Activated T-cell treated with anti-CD3 and anti-CD28 coated beads, Interleukin-2, amount 50 U/mL, for 72 hours (primary cell): ENCODE measurements at places on chromosomes 4 and X. TPM values are rescaled to one million over a fixed set of nuclear protein-coding genes. Genes with fewer than 3 reads are reported as not detected.

GRCh38 chr4:76781698-76782595, 116.0 kb downstream of the SOWAHB start:
- DNase-seq: no peak

DNA sequence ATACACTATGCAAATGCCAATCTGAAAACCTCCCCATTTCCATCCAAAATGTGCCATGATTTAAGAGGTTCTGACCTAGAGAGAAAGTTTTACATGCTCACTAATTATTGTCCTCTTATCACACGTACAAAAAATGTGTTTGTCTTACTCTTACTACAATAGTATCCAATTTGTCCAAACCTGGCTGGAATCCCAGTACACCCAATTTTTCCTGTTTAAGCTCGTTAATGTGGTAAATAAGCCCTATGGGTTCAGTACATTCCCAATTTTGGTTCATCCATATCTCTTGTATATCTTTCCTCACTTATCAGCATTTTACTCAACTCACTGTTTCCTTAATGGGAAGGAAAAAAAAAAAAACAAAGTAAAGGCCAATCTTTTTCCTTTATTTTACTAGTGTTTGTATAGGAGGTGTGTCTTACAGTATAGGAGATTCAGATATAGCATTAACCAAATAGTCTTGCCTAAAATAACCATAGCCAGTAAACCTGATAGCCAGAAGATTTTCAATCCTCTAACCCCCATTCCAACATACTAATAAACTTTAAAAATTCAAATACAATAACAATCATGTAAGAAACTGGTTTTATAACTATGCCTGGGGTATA, 109.8 kb downstream of the PARM1 start:
- no peak for DNase-seq

- no peak for DNase-seq
These were observed 131.7 kb upstream of the FAM47B start for GRCh38 chrX:34810916-34811315.

DNA sequence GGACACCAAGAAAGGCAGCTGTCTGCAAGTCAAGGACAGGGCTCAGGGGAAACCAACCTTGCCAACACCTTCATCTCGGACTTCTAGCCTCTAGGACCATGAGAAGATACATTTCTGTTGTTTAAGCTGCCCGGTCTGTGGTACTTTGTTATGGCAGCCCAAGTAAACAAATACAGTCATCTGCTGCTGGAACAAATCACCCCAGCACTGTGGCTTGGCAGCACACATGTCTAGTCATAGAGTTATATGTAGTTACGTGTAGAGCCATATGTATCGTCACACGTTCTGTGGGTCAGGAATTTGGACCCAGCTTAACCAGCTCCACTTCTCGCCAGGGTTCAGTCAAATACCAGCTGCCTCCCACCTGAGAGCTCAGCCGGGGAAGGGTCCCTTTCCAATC, 2.5 kb downstream of the HTT-AS start:
- no peak for DNase-seq

DNA sequence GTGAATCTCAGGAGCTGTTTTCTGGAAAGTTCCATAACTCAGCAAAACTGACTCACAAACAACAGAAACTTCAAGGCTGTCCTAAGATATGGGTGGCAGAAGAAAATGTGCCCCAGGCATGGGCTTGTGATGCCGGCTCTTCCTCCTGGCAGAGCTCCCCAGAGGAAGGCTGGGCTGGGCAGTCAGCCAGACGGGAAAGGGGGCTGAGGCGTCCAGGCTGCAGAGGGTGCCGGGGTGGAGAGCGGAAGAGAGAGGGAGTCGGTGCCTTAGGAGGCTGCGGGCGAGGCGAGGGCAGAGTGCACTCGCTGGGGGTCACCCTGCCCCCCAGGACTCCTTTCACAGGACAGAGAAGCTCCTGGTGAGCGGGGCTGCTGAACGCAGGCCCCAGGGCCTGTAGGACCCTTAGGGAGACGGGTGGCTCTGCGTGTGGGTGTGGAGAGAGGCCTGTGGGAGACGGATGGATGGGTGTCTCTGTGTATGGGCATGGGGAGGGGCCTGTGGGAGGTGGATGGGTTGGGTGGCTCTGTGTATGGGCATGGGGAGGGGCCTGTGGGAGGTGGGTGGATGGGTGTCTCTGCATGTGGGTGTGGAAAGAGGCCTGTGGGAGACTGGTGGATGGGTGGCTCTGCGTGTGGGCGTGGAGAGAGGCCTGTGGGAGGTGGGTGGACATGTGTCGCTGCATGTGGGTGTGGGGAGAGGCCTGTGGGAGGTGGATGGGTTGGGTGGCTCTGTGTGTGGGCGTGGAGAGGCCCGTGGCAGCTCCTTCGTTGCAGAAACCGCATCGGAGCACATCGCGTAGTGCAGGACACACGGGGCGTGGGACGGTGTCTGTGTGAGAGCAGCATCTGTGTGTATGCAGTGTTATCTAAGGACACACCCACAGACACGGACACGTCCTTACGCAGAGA, 15.9 kb downstream of the PCGF3 start:
- no peak for DNase-seq

DNA sequence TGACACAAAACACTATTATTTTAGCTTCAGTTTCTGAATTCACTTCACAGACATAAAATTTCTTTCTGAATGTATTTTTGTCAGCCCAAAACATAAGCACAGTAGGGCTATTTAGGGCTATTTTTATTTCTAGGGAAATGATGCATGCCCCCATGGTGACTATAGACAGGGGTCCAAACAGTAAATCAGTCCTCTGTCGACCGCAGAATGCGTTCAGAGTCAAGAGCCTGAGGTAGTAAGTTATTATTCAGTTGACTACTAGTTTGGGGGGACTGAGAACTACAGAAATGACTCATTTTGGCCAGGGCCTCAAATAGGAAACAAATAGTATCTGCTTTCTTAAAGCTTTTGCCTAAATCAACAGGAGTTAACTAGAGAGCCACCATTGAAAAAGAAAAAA, 414.4 kb downstream of the AFF2 start:
- DNase-seq: no peak

DNA sequence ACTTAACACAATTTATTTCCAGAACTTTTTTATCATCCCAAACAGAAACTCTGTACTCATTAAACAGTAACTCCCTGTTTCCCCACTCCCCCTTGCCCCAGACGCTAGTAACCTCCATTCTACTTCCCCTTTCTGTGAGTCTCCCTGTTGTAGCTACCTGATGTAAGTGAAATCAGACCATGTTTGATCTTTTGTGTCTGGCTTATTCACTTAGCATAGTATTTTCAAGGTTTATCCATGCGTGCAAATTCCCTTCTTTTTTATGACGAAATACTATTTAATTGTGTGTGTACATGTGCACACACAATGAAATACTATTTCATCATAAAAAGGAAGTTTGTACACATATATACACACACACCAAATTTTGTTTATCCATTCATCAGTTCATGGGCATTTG, 5.2 kb downstream of the PKD2 start:
- DNase-seq: no peak

DNA sequence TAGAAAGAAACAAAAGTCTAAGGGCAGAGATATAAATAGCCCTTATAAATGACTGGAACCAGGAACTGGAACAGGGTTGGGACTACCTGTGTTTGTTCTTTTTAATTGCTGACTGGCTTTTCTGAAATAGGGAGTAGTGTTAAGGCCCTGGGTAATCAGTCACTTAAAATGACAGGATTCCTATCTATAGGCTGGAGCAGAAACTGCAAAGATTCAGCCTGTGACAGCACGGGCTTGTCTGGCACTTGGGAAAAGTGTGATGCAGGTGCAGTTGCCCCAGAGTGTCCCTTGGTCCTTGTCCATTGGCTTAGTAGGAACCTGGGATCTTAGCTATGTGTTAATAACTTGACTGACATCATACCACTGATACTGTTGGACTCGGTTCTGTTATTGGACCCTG, 14.7 kb upstream of the PLAC8 start:
- no peak for DNase-seq

The ADH1A gene
- not detected for total RNA-seq

The CLDN34 gene
- not detected for total RNA-seq

GRCh38 chrX:20980426-20980825, 393.8 kb upstream of the CNKSR2 start:
- DNase-seq: no peak

The NR3C2 gene
- 6.2 TPM for total RNA-seq

The MID1 gene
- total RNA-seq: 1.1 TPM

The NSUN7 gene
- 6.7 TPM for total RNA-seq

DNA sequence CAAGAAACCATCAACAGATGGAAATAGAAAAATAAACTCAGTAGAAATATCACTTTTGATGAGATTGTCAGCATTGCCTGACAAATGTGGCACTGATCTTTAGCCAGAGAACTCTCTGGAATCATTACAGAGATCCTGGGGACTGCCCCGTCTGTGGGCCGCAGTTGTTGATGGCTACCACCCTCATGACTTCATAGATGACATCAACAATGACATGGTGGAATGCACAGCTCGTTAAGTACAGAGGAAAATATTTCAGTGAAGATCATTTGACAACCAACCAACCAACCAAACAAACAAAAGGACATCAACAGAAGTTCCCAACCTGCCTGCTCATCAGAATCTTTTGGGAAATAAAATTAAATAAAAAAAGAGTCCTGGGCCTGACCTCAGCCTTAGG, 132.6 kb downstream of the UCHL1 start:
- no peak for DNase-seq

The TKTL1 gene
- total RNA-seq: 0.74 TPM

- DNase-seq: peak; percentile 3
These were observed 909 bp upstream of the SLAIN2 start for GRCh38 chr4:48340276-48340964.

The REELD1 gene
- total RNA-seq: 0.79 TPM

DNA sequence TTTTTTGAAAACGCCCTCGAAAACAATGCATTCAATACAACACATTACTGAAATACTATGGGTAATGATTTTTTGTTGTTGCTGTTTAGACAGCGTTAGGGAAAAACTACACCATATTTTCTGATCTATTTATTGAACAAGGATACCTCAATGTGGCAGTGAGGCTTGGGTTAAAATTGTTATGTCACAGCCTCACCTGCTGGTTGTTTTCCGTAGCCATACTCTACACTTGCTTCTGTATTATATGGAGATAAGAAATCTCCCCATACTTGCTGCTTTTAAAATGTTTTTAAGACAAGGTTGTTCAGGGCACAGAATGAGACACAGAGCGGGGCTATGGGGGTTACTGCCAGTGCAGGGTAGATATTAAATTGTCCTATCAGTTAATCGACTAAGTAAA, 221.6 kb upstream of the FTHL17 start:
- no peak for DNase-seq

DNA sequence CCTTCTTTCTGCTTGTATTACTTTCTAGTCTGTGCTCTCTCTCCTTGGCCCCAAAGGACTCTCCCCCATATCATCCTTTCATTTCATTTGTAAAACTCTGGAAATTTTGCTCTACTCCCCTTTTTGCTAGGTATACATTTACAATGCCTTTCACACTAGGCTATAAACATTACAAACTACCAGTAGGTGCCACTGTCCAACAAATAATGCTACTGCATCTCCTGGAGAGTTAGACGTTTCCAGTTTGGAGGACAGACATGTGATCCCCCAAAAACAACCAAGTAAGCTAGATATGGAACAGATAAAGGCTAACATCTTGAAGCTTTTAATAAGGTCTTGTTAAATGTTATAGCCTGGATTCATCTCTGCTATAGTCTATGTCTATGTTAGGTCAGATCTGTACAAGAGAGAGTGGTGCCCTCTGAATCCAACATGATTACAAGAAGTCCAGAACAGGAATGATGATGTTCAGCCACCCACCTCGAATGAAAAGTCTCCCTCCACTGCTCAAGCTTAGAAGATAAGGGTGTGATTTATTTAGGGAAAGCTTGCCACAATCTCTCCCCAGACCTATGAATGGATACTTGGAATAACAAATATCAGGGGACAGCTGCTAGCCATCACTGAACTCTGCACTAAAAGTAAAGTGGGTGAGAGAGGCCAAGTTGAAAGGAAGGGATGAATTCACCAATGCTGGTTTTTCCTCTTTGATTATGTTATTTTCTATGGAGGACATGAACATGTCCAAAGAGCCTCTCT, 14.3 kb downstream of the CBR4 start:
- no peak for DNase-seq

DNA sequence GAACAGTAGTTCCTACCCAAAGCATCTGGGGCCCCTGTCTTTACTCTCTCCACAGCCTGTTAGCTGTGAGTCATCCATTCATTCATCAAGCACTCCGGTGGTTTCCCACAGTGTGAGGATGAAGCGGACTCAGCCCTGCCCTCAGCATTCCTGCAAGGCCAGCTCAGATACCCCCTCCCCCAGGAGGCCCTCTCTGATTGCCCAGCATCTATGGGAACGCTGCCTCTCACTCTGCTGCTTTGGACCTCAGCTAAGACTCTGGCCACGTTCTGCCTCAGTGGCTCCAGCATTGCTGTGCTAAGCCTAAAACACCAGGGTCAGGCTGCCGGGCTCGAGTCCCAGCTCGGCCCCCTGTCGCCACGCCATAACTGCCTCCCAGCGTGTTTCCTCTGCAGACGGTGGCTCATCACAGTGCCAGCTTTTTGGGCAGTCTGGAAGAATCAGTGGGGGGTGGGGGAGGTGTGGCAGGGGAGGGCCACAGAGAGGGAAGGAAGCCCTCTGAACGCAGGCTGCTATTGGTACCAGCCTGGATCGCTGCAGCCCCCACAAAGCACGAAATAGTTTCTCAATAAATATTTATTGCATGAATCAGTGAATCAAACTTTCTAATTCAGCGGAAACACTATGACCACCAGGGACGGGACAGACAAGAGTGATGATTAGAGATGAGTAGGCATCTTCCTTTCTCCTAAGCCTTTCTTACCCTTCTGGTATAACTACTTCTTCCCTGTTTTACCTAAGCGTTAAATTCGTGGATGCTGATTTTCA, 74.4 kb downstream of the SORCS2 start:
- no peak for DNase-seq

GRCh38 chr4:172666711-172667368, 501.8 kb upstream of the GALNT7 start:
- no peak for DNase-seq

- no peak for DNase-seq
These were observed 167.2 kb downstream of the LHFPL1 start for GRCh38 chrX:112512509-112512908.

DNA sequence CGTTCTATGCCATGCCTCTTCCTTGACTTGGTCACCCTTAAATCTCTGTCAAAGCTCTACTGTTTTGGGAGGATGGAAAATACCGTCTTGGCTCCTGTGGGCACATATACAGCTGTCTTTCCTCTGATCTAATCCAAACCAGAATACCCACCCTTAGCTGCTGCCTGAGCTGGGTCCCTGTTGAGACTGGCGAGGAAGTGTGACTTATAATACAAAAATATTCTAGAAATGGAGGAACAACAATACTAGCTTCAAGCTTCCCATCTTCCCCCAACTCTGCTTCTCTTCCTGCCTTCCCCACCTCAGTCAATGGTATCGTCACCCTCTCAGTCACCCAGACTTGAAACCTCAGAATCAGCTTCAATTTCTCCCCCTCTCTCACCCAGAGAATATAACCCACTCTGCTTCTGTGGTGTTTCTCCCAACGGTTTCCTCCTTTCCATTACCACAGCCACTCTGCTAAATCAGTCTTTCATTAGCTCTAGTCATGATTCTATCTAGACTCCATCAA, 599 bp upstream of the IL2RG start:
- DNase-seq: no peak
